GM12878 (cell line): ENCODE measurements at places on chromosomes 12 and 14.

DNA sequence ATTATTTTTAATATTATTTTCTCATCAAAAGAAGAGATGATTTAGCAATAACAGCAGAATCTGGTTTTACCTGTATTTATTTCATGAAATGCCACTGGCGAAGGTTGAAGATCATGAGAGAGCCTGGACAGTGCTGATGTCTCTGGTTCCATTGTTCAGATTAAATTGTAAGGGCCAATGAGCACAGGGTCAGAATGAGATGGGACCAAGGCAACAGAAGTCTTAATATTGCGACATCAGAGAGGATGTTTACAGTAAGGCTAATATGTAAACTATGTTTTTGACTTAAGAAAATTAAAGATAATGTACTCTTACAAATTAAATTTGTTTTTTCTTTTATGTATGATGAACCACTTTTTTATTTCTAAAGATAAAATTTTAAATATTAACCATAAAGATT lies 35.2 kb upstream of the KLRD1 start:
- H3K27me3 ChIP-seq, result no peaks in the 10 kb centered on the region
- no peak overlapping the region for H3K27ac ChIP-seq
- no peaks in the 10 kb centered on the region for H3K36me3 ChIP-seq
- H3K4me3 ChIP-seq, result no peak overlapping the region

- no peaks in the 10 kb centered on the region for H3K36me3 ChIP-seq
- no peak for DNase-seq
- no peaks in the 10 kb centered on the region for H3K27me3 ChIP-seq
These were observed 54.5 kb downstream of the PDZRN4 start for GRCh38 chr12:41242603-41243002.

DNA sequence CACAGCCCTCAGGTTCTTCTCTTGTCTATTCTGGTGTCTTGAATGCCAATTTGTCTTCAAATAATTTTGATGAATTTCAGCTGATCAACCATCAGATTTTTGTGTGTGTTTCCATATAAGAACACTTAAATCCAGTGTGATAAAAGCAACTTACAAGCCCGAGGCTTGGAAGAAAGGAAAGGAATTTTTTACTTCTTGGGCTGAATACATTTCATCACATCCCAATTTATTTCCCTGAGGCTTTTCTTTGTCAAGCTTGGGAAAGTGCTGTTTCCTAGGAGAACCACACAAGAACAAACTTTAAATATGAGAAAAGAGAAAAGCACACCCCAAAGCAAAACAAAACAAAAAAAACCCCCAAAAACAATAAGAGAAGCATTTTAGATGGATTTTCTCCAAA lies 26.6 kb downstream of the GPRC5D start:
- no peak overlapping the region for H3K4me3 ChIP-seq
- no peak for DNase-seq
- H3K27ac ChIP-seq, result no peak overlapping the region
- no peaks in the 10 kb centered on the region for H3K4me1 ChIP-seq

- DNase-seq, result no peak
- no peak within 1 kb of the TSS for H3K4me3 ChIP-seq
- H3K27me3 ChIP-seq, result peaks cover 4% of the 10 kb centered on the region
- H3K4me1 ChIP-seq, result no peaks in the 10 kb centered on the region
- H3K36me3 ChIP-seq, result no peaks in the 10 kb centered on the region
These were observed at the start of gene DBX2 for GRCh38 chr12:45050751-45051571. Gene DBX2, minus strand, starts transcription at chr12:45051099. Its CDS starts 172 bp downstream, at chr12:45050927.

- peaks cover 30% of the 10 kb centered on the region for H3K27me3 ChIP-seq
- no peak overlapping the region for H3K27ac ChIP-seq
- H3K4me1 ChIP-seq, result no peaks in the 10 kb centered on the region
These were observed 3.9 kb upstream of the LHX5 start for GRCh38 chr12:113475451-113476175.

- no peak for DNase-seq
- H3K27ac ChIP-seq, result no peak overlapping the region
- H3K4me1 ChIP-seq, result no peaks in the 10 kb centered on the region
These were observed 34.1 kb downstream of the AP5M1 start for GRCh38 chr14:57302883-57303282.

GRCh38 chr12:90987101-90987500 lies 17.7 kb downstream of the EPYC start:
- H3K36me3 ChIP-seq, result no peaks in the 10 kb centered on the region
- no peaks in the 10 kb centered on the region for H3K4me1 ChIP-seq
- DNase-seq, result no peak
- no peak overlapping the region for H3K4me3 ChIP-seq
- H3K27me3 ChIP-seq, result no peaks in the 10 kb centered on the region

GRCh38 chr14:74595006-74595735 lies 16.9 kb downstream of the LTBP2 start:
- no peak overlapping the region for H3K4me3 ChIP-seq
- no peaks in the 10 kb centered on the region for H3K36me3 ChIP-seq
- DNase-seq, result no peak
- no peaks in the 10 kb centered on the region for H3K27me3 ChIP-seq
- H3K27ac ChIP-seq, result no peak overlapping the region

GRCh38 chr14:99136047-99136400 lies 136.0 kb downstream of the BCL11B start:
- H3K27ac ChIP-seq, result no peak overlapping the region
- no peak for DNase-seq
- no peaks in the 10 kb centered on the region for H3K4me1 ChIP-seq
- H3K4me3 ChIP-seq, result no peak overlapping the region

DNA sequence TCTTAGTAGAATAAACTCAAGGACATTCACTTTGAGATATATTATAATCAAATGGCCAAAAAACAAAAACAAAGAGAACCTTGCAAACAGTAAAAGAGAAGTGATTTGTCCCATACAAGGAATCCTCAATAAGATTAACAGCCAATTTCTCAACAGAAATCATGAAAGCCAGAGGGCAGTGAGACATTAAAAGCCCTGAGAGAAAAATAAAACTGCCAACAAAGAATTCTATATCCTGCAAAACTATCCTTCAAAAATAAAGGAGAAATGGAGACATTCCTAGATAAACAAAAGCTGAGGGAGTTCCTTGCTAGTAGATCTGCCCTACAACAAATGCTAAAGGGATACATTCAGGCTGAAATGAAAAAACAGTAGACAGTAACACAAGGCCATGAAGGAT lies 78.1 kb downstream of the CMKLR1 start:
- H3K27me3 ChIP-seq, result no peaks in the 10 kb centered on the region
- no peak overlapping the region for H3K4me3 ChIP-seq
- H3K4me1 ChIP-seq, result no peaks in the 10 kb centered on the region
- H3K27ac ChIP-seq, result no peak overlapping the region
- H3K36me3 ChIP-seq, result no peaks in the 10 kb centered on the region

DNA sequence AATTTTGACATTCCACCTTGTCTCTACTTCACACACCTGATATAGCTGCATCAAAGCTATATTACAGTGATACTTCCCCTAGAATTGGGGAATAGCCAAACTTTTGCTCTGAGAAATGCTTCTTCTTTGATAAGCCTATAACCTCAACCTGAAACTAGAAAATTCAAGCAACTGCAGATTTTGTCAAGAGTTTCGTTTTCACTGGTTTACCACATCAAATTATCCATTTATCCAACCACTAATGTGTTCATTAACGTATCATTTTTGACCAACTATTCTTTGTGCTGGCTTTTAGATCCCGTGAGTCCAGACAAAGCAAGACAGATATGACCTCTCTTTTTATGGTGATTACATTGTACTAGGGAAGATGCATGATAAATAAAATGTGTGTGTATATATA lies 13.5 kb upstream of the TAS2R46 start:
- H3K4me3 ChIP-seq, result no peak overlapping the region
- no peaks in the 10 kb centered on the region for H3K36me3 ChIP-seq
- H3K27ac ChIP-seq, result no peak overlapping the region
- H3K4me1 ChIP-seq, result no peaks in the 10 kb centered on the region

- H3K36me3 ChIP-seq, result peaks cover 19% of the 10 kb centered on the region
- DNase-seq, result no peak
- no peak overlapping the region for H3K4me3 ChIP-seq
- no peak overlapping the region for H3K27ac ChIP-seq
These were observed 7.3 kb upstream of the ITFG2 start for GRCh38 chr12:2805143-2805520.

DNA sequence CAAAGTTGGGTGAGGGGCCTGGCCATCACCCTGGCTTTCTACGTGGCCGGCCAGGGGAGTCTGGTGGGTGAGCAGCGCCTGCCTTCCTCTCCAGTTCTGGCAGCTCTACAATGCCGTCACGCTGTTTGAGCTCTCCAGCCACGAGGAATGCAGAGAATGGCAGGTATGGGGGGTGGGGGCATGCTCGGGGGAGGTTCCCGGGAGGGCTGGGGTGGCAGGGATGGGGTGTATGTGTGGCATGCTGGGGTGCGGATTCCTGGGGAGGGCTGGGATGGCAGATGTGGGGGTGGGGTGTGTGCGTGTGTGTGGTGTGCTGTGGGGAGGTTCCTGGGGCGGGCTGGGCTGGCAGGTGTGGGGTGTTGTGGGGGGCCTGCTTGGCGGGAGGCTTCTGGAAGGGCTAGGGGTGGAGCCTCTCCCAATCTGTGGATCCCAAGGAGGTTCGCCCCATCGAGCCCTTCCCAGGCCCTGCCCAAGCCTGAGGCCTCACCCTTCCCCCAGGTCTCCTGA lies 18.5 kb downstream of the RHOF start:
- H3K27ac ChIP-seq, result no peak overlapping the region
- H3K27me3 ChIP-seq, result no peaks in the 10 kb centered on the region

DNA sequence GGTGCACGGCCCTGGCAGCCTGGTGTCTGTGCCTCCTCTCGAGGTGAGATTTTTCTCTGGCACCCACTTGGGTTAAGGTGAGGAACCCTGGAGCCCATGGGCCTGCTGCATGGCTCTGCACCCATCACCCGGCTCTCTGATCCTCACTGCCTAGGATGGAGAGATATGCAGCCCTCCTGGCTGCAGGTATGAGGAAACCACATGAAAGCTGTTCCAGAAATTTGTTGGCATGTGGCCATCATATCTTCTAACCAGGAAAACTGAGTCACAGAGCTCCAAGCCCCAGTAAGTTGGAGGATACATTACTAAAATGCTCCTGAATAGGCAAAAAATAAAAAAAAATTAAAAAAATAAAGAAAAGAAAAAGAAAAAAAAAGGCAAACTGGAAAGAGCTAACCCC lies 39.3 kb upstream of the DDX11 start:
- no peaks in the 10 kb centered on the region for H3K27me3 ChIP-seq
- no peak for DNase-seq
- no peak overlapping the region for H3K27ac ChIP-seq

GRCh38 chr14:49559979-49560768 lies 26.0 kb downstream of the RPS29 start:
- H3K36me3 ChIP-seq, result no peaks in the 10 kb centered on the region
- DNase-seq, result no peak
- H3K27me3 ChIP-seq, result no peaks in the 10 kb centered on the region
- H3K4me3 ChIP-seq, result no peak overlapping the region
- no peak overlapping the region for H3K27ac ChIP-seq
- no peaks in the 10 kb centered on the region for H3K4me1 ChIP-seq

DNA sequence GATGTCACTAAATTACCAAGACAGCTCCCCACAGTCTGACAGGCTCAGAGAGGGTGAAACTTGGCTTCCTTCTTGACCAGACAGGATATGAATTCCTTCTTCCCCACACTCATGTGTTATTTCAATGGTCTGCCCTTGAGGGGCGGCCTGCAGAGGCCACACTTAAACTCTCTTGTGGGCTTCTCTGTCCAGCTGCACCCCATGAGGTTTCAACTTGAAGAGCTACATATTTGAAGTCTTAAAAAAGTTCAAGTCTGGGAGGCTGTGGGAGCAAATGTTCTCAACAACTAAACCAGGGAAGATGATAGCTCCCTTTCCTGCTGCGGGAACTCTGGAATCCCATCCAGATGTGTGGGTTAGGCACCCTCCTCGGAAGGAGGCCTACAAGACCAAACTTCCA lies 98.3 kb downstream of the TTC7B start:
- no peak for DNase-seq
- no peaks in the 10 kb centered on the region for H3K4me1 ChIP-seq
- H3K4me3 ChIP-seq, result no peak overlapping the region
- H3K36me3 ChIP-seq, result no peaks in the 10 kb centered on the region
- H3K27ac ChIP-seq, result no peak overlapping the region
- H3K27me3 ChIP-seq, result no peaks in the 10 kb centered on the region

- no peaks in the 10 kb centered on the region for H3K4me1 ChIP-seq
- DNase-seq, result no peak
- H3K4me3 ChIP-seq, result no peak overlapping the region
- H3K36me3 ChIP-seq, result no peaks in the 10 kb centered on the region
- H3K27ac ChIP-seq, result no peak overlapping the region
These were observed 22.3 kb upstream of the ACTN1 start for GRCh38 chr14:69001375-69001774.

- H3K4me1 ChIP-seq, result no peaks in the 10 kb centered on the region
- H3K27me3 ChIP-seq, result no peaks in the 10 kb centered on the region
- no peak overlapping the region for H3K27ac ChIP-seq
- DNase-seq, result no peak
- no peaks in the 10 kb centered on the region for H3K36me3 ChIP-seq
These were observed 1124.0 kb upstream of the TMEM132C start for GRCh38 chr12:127143020-127143419.

DNA sequence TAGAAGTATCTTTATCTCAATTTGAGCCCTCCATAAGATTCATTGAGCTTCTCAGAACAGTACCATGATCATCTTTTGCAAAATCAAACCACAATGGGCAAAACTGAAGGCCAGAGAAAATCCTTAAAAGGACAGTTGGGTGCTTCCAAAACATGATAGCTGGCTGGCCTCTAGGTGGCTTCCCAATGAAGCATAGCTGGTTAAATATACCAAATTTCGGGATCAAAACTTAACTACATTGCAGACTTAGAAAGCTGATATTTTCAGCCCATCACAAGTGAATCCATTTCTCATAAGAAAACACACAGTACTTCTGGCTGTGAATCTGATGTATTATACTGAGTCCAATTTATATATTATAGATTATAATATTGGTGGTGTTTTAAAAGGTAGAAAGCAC lies 15.3 kb upstream of the PIK3C2G start:
- no peak overlapping the region for H3K27ac ChIP-seq
- no peak overlapping the region for H3K4me3 ChIP-seq
- no peaks in the 10 kb centered on the region for H3K36me3 ChIP-seq
- H3K27me3 ChIP-seq, result no peaks in the 10 kb centered on the region
- no peak for DNase-seq
- H3K4me1 ChIP-seq, result no peaks in the 10 kb centered on the region

DNA sequence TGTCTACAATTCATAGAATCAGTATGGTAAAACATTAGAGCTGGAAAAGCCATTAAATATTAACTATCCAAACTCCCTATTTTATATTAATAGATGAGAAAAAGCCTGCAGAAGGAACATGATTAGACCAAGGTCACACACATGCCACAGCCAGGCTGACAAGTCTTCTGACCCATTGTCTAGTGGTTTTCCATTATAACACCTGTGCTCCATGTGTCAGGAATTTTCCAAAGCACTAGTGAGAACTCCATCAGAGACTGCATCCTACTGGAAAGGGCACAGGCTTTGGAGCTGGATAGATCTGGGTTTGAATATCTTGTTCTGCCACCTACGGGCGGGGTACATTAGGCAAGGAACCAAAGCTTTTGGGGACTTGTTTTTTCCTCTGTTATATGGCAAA lies 325.5 kb downstream of the RAD51B start:
- no peaks in the 10 kb centered on the region for H3K4me1 ChIP-seq
- H3K27me3 ChIP-seq, result no peaks in the 10 kb centered on the region
- no peak overlapping the region for H3K27ac ChIP-seq
- no peaks in the 10 kb centered on the region for H3K36me3 ChIP-seq
- DNase-seq, result no peak

- no peak overlapping the region for H3K4me3 ChIP-seq
- no peak overlapping the region for H3K27ac ChIP-seq
- 0 out of 2 replicates have a peak, but pooled peaks cover 3% of the 10 kb centered on the region for H3K4me1 ChIP-seq
- no peak for DNase-seq
- no peaks in the 10 kb centered on the region for H3K27me3 ChIP-seq
- H3K36me3 ChIP-seq, result no peaks in the 10 kb centered on the region
These were observed 10.2 kb upstream of the GOLGA5 start for GRCh38 chr14:92783813-92784431.
